Epithelial cell of proximal tubule (primary cell): ENCODE measurements at places on chromosomes 7 and 10. TPM values are rescaled to one million over a fixed set of nuclear protein-coding genes. Genes with fewer than 3 reads are reported as not detected.

DNA sequence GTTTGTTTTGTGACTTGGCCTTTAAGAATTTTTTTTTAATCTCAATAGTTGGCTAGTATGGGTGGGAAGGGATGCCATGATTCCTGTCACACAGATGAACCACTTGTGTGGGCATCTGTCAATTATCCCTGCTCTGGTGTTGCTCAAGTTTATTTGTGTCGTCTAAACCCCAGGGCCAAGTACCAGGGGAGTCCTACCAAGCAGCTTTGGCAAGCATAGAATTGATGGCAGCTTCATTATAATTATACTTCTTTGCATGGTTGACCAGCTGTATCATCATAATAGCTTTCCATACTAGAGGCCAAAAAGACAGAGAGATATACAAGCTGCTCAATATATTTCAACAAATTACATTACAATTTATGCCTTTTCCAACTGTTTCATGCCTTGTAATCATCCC lies 30.4 kb downstream of the SUGCT start:
- DNase-seq, result no peak

- DNase-seq, result no peak
These were observed 183.2 kb downstream of the GLI3 start for GRCh38 chr7:42053834-42054233.

DNA sequence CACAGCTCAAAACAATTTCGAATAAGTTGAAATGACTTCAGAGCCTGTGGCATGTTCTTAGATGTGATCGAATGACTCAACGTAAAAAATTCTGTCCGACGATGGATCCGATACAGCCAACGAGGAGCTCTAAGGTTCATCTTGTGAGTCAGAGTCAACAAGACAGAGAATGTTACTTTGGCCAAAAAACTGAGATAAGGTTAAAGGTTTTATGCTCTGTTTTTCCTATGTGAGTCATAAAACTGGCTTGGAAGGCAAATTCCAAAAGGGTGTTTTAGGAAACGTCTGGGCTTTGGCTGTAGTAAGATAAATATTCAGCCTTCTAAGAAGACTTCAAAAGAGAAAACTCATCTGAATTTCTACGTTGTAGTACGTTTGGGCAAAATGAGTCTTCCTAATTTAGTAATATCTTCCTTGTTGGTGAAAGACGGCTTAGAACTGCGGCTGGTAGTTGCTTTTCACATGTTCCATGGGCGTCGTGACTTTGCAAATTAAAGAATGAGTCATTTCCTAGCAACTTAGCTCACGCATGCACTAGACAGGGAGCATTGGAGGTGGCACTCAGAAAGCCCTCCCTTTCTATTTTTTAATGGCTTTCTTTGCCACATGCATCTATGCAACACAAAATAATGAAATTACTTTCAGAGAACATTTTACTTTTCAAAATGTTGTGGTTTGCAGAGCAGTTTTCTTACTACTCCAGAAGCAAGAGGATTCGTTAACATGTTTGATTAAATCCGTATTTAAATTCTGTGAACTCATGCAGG lies 28.2 kb downstream of the PFKP start:
- peak; percentile 100 for DNase-seq

DNA sequence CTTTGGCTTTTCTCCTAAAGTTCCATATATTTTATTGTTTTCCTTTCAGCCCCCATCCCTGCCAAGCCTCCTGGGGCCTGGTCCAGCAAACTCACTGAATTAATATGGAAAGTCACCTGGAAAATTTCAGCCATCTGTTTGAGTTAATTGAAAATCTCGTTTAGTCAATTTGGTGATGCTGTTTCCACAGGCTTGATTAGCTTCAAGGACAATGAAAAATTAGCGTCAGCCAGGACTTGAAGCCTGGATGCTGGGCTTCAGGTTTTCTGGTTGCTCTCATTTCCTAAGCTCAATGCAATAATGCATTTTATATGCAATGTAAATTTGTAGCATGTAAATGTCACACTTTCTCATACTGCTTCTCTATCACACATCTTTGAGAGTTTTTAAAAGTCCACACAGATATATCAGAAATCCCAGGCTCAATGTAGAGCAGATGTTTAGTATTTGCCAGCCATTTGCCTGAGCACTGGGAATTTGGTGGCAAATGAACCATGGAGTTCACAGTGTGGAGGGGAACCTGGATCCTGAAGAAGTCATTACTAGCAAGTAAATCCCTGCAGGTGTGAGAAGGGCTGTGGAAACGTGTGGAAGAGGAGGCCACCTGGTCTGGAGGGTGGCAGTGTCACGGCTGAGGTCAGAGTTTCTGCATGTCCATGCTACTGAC lies 228.5 kb downstream of the PAXIP1 start:
- no peak for DNase-seq

DNA sequence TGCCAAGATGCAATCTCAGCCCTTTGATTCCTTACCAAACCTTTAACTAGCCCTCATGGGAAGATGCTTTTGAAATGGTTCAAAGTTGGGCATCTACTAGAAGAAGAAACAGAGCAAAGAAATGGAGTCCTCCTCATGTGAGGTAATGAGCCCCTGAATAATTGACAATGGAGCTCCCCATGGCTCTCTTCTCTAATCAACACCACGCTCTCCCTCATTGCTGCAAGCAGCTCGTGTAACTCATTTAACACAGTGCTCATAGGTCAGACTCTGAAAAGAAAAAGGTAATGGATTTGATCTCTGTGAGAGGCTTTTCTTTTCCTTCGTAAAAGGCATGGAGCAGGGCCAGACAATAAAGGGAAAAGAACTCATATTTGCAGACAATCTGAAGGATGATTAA lies 312.8 kb downstream of the PHTF2 start:
- DNase-seq, result no peak

DNA sequence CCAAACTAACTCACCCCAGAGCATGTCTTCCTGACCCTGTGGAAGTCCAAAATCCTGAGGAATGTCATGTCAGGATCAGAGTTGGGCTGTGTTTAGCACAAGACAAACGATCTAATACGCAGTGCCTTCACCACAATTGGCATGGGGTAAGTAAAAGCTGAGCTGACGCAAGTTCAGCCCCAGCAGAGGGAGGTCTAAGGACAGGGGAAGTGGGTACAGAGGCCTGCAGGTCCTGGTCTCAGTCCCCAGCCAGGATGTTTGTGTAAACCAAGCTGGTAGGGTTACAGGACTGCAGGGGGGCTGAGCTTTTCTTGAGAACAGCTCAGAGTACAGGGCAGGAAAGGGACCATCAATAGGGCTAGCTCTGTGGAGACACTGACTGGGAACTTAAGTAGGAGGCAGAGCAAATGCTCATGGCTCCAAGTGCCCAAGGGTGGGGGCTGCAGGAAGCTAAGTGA lies 5.3 kb upstream of the KCNIP2 start:
- no peak for DNase-seq

- no peak for DNase-seq
These were observed 37.5 kb upstream of the EGR2 start for GRCh38 chr10:62853710-62854109.

- no peak for DNase-seq
These were observed 728 bp downstream of the PARD3 start for GRCh38 chr10:34814223-34814912.

DNA sequence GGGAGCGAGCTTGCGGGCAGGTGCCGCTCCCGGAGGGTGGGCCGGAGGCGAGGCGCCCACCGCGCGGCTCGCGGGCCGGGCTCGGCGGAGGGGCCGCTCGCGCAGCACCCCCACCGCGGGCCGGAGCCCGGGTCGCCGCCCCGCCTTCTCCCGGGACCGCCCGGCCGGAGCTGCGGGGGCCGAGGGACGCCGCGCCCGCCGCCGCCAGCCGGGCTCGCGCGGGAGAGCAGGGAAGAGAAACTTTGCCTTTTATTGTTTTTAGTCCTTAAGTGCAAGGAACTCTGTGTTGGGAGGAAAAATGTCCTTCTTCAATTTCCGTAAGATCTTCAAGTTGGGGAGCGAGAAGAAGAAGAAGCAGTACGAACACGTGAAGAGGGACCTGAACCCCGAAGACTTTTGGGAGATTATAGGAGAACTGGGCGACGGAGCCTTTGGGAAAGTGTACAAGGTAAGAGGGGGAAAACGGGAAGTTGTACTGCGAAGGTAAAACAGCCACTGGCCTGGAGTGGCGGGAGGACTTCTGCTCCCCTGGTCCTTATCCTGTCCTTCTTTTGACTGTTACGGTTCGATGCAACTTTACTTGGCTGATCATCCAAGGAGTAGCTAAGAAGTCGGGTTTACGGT lies 620 bp downstream of the SLK start:
- DNase-seq, result no peak

DNA sequence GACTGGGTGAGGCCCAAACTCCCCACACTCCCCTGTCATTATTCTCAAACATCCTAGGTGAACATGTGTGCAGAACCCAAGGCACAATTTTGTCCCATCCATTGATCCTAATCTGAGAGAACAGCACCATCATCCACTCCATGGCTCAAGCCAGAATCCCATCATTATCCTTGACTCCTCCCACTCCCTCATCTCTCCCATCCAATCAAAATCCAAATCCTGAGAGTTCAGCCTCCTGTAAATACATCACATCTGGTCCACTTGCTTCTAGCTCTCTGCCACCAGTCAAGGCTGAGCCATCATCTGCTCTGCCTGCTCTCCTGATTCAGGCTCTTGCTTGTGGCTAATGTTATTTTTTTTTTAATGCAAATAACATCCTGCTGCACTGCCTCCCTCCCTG lies 75.9 kb upstream of the SLF2 start:
- DNase-seq, result no peak

- no peak for DNase-seq
These were observed 124.4 kb upstream of the RNF32 start for GRCh38 chr7:156515911-156516790.

- no peak for DNase-seq
These were observed 161.1 kb upstream of the RHEB start for GRCh38 chr7:151680810-151681209.

- no peak for DNase-seq
These were observed 407.6 kb downstream of the AUTS2 start for GRCh38 chr7:70005891-70006260.

DNA sequence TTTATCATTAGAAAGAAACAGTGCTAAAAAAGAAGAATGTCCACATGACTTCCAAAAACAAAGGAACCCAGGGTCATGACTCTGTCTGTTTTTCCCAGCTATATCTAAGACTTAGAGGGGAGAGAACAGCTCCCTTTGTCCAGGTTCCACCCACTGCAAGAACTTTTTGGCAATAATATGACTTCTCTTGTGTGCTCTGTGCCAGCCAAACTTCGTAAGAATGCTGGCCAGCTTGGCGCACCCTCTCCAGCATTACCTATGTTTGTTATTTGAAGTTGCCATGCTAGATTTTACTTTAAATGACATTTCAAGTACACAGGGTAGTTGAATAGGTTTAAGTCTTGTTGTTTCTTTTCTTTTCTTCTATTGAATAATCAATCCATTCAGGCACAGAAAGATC lies 371.4 kb downstream of the KCNMA1 start:
- DNase-seq, result no peak

DNA sequence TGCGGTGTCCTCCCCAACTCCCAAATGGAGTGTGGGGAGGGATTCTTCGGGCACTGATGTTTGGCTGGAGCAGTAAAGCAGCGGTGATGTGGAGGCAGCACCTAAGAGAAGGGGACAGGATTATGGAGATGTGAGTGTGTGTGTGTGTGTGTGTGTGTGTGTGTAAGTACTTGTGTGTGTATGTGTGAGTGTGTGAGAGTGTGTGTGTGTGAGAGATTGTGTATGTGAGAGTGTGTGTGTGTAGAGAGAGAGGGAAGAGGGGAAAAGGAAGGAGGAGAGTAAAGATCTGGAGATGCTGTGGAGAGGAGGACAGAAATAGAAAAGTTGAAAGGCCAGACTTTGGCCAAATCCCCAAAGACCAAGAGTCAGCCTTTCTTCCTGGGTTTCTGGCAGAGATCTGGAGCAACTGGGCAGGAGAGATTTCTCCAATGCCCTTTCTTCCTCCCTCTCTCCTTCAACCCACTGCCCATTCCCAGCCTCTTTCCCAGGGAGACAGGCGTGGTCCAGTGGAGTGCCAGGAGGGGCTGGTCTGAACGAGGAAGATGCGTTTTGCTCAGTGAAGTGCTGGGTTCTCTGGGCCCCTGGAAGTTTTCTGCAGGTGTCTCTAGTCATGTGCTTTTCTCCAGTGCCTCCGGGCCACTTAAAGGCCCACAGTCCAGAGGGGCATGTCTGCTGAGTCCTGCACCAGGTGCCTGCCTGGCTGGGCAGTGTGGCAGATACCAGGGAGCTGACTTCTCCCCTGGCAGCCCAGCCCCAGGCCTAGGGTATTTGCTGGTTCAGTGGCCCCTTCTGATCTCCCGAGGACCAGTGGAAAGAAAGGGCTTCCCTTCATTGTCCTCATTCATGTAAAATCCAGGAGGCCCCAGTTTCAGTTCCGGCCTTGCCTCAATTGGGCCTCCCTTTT lies 60.5 kb downstream of the HK1 start:
- no peak for DNase-seq

RNLS gene
- total RNA-seq, result 7.1 and 9.7 TPM in 2 replicates

MRC1 gene
- total RNA-seq, result not detected in 2 replicates

OR13A1 gene
- total RNA-seq, result not detected in 2 replicates

RELN gene
- 1.2 and 3.8 TPM in 2 replicates for total RNA-seq

SLC4A2 gene
- 115 and 164 TPM in 2 replicates for total RNA-seq

LIPM gene
- not detected in 2 replicates for total RNA-seq

TBC1D12 gene
- 9.8 and 12.9 TPM in 2 replicates for total RNA-seq
